ENCODE measurements at places on chromosomes 2 and 18.

GRCh38 chr2:204982303-204982702 is 437.0 kb downstream of the PARD3B start:
- DNase-seq = no peak

DNA sequence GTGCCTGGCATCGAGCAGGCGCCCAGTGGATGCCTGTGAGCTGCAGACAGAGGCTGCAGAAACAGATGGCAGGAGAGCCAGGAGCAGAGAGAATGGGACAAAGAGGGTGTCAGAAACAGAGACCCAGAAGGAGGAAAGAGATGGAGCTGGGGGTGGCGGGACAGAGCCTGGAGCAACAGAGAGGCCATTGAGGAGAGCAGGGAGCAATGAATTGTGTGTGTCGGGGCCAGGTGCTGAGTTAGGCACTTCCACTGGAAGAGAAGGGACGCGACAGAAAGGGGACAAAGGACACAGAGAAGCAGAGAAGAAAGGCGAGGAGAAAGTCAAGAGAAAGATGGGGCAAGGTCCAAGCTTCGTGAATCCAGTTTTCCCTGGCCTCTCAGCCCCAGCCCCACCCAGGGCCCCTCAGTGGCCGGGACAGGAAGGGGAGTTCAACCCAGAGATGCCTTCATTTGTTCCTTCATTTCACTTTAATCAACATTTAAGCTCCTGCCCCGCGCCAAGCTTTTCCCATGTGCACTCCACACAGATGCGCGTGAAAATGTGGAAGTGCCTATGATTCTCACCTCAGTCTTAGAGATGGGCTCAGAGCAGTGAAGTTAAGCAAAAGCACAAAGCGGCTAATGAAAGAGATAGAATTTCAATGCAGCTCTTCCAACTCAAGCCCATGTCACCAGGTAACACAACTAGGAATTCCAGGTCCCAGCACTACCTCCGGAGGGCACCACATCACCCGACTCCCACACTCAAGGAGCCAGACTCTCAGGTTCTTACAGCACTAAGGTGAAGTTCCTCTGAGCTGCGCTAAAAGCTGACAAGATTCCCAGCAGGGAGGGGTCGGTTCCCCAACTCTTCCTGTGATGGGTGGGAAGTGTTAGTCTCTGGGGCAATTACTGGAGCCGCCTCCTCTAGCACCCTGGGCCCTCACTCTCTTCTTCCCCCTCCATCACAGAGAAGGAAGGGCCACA is 55.1 kb downstream of the TNS1 start:
- no peak for DNase-seq

DNA sequence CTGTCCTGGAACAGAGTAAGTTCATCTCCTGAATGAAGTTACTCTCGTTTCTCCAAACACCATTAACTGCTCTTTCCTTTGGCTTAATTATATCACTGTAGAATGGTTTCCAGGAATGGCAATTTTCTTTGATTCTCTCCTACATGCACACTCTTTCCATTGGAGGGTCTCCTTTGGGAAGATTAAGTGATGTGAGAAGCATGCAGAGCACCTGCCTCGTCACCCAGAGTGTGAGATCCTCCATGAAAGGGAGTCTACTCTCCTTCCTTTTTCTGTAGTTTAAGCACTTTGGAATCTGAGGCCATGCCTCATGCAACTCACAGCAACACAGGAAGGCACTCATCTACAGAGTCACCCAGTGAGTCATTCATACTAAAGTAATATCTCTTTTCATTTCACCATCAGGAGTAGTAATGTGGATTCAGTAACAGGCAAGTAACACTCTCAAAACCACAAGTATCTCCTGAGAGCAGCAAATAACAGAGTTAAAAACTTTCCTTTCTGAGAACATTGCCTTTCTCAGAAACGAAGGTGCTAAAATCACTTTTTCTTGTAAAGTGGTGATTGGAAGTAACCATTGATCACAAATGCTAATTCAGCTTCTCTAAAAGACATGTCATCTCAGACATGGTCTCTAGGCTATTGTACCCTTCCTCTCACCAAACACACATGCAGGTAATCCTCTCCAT is 52.8 kb upstream of the IL1RL1 start:
- DNase-seq = no peak

GRCh38 chr18:31973929-31974546 is 31.1 kb upstream of the TRAPPC8 start:
- DNase-seq = no peak

- no peak for DNase-seq
These were observed 376.6 kb upstream of the NETO1 start for GRCh38 chr18:73244401-73244800.

DNA sequence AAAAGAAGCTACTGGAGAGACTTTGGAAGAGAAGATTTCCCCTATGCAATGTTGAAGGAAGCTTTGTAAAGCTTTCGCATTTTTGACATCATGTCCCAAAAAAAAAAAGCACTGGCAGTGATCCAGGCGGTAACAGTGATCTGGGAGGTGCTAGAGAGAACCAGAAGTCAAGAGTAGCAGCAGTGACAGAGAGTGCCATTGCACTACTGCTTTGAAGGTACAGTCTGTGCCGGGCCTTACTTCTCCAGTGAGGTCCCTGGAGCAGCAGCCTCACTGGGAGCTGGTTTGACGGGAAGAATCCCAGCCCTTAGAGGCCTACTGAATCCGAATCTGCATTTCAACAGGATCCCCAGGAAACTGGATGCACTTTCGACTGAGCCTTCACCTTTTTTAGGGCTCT is 50.9 kb upstream of the ATL2 start:
- no peak for DNase-seq

- no peak for DNase-seq
These were observed 78.1 kb downstream of the TWIST2 start for GRCh38 chr2:238925816-238926521.

- no peak for DNase-seq
These were observed 189.6 kb upstream of the SP5 start for GRCh38 chr2:170525566-170525900.

DNA sequence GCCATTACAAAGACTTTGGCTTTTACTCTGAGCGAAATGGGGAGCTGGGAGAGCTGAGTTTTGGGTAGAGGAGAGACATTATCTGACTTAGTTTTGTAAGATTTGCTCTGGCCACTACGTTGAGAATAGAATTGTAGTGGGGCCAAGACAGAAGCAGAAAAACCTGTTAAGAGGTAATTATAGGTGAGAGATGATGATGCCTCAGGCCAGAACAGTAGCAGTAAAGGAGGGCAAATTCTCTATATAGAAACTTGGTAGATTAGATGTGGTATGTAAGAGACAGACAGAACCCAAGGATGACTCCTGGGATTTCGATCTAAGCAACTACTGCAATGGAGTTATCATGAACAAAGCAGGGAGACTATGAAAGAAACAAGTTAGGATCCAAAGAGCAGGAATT is 17.4 kb upstream of the CREB1 start:
- DNase-seq = no peak
